Osteoblast (primary cell): ENCODE measurements at places on chromosomes 4 and X. TPM values are rescaled to one million over a fixed set of nuclear protein-coding genes. Genes with fewer than 3 reads are reported as not detected.

- H3K36me3 ChIP-seq, result no peaks in the 10 kb centered on the region
- H3K4me1 ChIP-seq, result no peaks in the 10 kb centered on the region
- H3K4me3 ChIP-seq, result no peak overlapping the region
- DNase-seq, result no peak
- H3K27ac ChIP-seq, result no peak overlapping the region
Observed at GRCh38 chr4:165294907-165295306, 32.6 kb upstream of the MSMO1 start.

The F9 gene
- not detected in 2 replicates for total RNA-seq

DNA sequence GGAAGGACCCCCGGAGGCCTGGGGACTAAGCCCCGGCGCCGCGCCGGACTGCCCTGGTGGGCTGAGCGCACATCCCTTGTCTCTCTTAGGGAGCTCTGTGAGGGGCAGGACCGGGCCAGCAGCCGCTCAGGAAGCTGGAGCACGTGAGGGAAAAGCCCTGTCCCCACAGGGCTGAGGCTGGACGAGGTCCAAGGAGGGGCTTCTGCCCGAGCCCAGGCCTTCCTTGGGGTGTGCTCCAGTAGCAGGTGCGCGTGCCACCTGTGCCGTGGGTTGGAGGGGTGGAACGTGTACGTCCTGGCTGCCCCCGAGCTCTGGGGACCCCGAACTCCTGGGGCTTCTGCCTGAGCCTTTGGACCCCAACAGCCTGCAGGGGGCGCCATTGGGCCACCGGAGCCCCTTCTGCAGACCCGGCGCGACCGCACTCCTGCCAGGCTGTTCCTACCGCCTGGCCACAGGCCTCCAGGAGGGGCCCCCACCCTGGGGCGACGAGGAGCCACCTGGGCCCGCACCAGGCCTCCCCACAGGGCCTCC is 27.2 kb downstream of the TACC3 start:
- H3K27me3 ChIP-seq, result no peaks in the 10 kb centered on the region
- no peak overlapping the region for H3K4me3 ChIP-seq
- no peaks in the 10 kb centered on the region for H3K4me1 ChIP-seq
- no peak overlapping the region for H3K27ac ChIP-seq
- peak; percentile 99 for DNase-seq

GRCh38 chr4:76090241-76090691 is 15.8 kb downstream of the ART3 start:
- H3K27me3 ChIP-seq, result peaks cover 5% of the 10 kb centered on the region
- H3K36me3 ChIP-seq, result no peaks in the 10 kb centered on the region
- peak; percentile 18 for DNase-seq
- no peak overlapping the region for H3K4me3 ChIP-seq
- peaks cover 13% of the 10 kb centered on the region for H3K4me1 ChIP-seq

The TCEAL6 gene
- total RNA-seq, result not detected in 2 replicates

- H3K4me3 ChIP-seq, result no peak overlapping the region
- DNase-seq, result no peak
- peaks cover 6% of the 10 kb centered on the region for H3K4me1 ChIP-seq
- no peaks in the 10 kb centered on the region for H3K27me3 ChIP-seq
- H3K27ac ChIP-seq, result no peak overlapping the region
Observed at GRCh38 chr4:55837903-55838302, 15.5 kb upstream of the EXOC1 start.

DNA sequence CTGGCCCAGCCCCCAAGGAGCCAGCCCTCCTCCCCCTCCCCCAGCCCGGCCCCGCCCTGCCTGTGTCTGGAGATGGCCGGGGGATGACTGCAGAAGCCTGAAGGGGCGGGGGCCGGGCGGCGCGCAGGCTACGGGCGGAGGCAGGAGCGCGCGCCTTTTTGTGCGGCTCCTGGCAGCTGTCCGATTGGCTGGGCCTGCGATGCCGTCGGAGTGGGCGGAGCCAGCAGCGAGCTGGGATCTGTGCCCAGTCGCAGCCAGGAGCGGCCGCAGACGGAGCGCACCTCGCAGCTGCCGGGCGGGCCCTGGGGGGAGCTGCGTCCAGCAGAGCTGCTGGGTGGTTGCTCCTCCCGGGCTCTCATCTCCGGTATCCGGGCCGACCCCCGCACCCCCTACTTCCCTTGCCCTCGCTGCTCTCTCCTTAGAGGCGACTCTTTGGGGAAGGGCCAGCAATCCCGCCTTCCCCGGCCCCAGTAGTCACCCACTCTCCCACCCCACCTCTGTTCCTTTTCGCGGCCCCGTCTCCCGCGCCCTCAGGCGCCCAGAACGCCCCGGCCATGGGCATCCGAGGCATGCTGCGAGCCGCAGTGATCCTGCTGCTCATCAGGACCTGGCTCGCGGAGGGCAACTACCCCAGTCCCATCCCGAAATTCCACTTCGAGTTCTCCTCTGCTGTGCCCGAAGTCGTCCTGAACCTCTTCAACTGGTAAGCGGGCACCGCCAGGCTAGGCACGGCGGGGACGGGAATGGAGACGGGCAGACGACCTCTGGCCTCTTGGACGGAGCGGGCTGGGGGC is at the start of gene GABRQ:
GABRQ (plus strand) TSS at position 247 of the 794 bp plus-strand sequence; CDS start at position 555, 308 bp downstream.
- no peak within 1 kb of the TSS for H3K4me3 ChIP-seq
- no peaks in the 10 kb centered on the region for H3K36me3 ChIP-seq
- peak; percentile 72 for DNase-seq
- peaks cover 6% of the 10 kb centered on the region for H3K27me3 ChIP-seq
- H3K4me1 ChIP-seq, result no peaks in the 10 kb centered on the region

GRCh38 chr4:173910891-173911290 is 372.6 kb downstream of the FBXO8 start:
- H3K36me3 ChIP-seq, result no peaks in the 10 kb centered on the region
- no peaks in the 10 kb centered on the region for H3K4me1 ChIP-seq
- no peaks in the 10 kb centered on the region for H3K27me3 ChIP-seq
- no peak overlapping the region for H3K27ac ChIP-seq

DNA sequence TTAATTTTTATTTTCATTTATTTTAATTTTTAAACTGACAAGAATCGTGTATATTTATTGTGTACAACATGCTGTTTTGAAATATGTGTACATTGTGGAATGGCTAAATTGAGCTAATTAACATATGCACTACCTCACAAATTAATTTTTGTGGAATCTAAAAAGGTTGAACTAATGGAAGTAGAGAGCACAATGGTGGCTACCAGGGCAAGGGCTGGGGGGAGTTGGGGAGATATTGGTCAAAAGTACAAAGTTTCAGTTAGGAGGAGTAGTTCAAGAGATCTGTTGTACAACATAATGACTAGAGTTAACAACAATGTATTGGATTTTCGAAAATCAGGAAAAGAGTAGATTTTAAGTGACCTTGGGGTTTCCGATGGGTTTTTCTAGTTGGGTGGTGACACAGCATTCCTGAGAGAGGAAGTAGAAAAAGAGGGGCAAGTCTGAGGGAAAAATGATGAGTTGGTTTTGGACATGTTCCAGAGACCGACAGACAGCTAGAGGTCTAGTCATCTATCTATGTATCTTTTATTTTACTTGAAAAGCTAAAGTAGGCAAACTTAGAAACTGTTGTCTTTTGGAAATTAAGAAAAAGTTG is 23.2 kb downstream of the APOO start:
- no peak overlapping the region for H3K4me3 ChIP-seq
- peaks cover 18% of the 10 kb centered on the region for H3K4me1 ChIP-seq
- H3K27me3 ChIP-seq, result no peaks in the 10 kb centered on the region
- no peak for DNase-seq
- H3K36me3 ChIP-seq, result no peaks in the 10 kb centered on the region
- H3K27ac ChIP-seq, result peak overlapping the region; percentile 75

DNA sequence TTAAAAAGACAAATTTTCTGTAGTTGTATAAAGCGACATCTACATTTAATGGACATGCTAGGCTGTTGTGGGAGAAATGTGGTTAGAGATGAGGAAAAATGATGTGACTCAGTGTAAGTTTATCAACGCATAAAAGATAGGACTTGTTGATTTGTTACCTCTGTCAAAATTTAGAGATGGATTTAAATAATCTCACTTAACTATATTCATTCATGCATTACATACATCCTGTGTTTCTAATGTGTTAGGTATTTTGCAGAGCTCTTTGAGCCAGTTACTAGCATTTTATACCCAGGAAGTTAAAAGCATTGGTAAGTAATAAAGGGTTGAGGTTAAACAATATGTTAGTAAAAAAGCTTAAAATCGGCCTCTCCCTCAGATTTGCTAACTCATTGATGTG is 34.3 kb downstream of the METAP1 start:
- H3K4me1 ChIP-seq, result peaks cover 8% of the 10 kb centered on the region
- DNase-seq, result no peak
- no peaks in the 10 kb centered on the region for H3K27me3 ChIP-seq
- H3K36me3 ChIP-seq, result peaks cover 5% of the 10 kb centered on the region
- H3K4me3 ChIP-seq, result no peak overlapping the region
- H3K27ac ChIP-seq, result no peak overlapping the region

- no peaks in the 10 kb centered on the region for H3K27me3 ChIP-seq
- peaks cover 23% of the 10 kb centered on the region for H3K4me1 ChIP-seq
- H3K4me3 ChIP-seq, result peak overlapping the region; percentile 34
Observed at GRCh38 chr4:77697860-77698590, 92.4 kb downstream of the CXCL13 start.

- H3K36me3 ChIP-seq, result no peaks in the 10 kb centered on the region
- no peaks in the 10 kb centered on the region for H3K4me1 ChIP-seq
- no peaks in the 10 kb centered on the region for H3K27me3 ChIP-seq
- H3K27ac ChIP-seq, result no peak overlapping the region
Observed at GRCh38 chrX:149758068-149758714, 15.7 kb upstream of the HSFX1 start.

DNA sequence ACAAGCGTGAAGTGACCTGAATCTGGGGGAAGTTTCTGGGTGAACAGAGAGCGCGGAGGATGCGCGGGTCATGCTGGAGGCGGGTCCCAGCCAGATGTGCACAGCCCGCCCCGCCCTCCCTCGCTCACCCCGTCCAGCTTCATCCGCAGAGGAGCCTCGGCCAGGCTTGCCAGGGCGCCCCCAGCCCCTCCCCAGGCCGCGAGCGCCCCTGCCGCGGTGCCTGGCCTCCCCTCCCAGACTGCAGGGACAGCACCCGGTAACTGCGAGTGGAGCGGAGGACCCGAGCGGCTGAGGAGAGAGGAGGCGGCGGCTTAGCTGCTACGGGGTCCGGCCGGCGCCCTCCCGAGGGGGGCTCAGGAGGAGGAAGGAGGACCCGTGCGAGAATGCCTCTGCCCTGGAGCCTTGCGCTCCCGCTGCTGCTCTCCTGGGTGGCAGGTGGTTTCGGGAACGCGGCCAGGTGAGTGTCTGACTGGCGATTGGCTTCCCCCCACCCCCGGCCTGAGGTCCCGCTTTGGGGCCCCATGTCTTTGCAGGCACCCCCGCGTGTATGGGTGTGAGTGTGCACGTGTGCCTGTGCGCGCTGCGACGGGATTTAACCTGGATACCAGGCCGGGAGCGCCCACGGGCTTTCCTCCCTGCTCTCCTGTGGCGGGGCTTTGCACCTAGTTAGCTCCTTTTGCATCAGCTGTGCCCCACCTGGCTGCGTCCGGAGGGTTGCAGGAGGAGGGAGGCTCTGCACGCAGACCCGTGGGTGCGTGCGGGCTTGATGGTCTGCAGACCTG is at the start of gene EGFL6:
EGFL6 (plus strand) TSS at position 123 of the 782 bp plus-strand sequence; CDS start at position 384, 261 bp downstream.
- H3K4me3 ChIP-seq, result no peak within 1 kb of the TSS
- no peak for DNase-seq
- H3K4me1 ChIP-seq, result no peaks in the 10 kb centered on the region
- H3K27me3 ChIP-seq, result peaks cover 65% of the 10 kb centered on the region

DNA sequence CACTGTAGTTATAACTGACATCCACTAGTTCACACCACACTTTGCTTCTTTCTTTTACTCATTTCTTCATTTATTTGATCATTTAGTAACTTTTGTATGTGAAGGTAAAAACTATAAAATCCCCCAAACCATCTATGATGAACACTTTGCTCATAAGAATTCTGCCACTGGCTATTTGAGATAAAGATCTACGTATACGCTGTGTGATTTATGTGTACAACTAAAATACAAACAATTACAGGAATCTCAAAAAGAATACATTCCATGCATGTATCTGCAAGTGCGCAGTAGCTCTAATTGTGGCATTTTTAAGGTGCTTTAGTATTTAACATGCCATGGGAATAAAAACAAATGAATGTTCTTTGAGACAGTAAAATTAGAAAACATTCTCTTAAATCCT is 156.9 kb upstream of the NAP1L5 start:
- H3K4me3 ChIP-seq, result no peak overlapping the region
- H3K27me3 ChIP-seq, result no peaks in the 10 kb centered on the region
- H3K27ac ChIP-seq, result no peak overlapping the region
- H3K4me1 ChIP-seq, result peaks cover 4% of the 10 kb centered on the region
- H3K36me3 ChIP-seq, result no peaks in the 10 kb centered on the region

DNA sequence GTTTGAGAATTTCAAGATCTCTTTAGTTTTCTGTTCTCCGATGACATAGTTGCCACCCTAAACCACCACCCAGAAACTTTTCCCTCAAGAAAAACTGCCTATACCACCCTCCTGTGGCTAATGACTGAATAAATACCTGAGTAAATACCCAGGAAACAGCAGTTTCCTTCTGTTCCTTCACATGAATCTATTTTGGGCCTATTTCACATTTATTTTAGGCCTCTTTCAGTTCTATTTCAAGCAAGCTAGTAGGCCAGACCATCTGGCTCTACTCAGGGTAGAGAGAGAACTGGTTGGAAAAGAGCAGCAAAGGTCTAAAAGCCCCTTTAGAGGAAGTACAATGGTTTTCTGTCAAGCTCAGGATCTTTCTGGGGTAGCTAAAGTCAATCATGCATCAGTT is 23.4 kb downstream of the ARHGEF9 start:
- no peak overlapping the region for H3K27ac ChIP-seq
- H3K4me3 ChIP-seq, result no peak overlapping the region
- no peaks in the 10 kb centered on the region for H3K4me1 ChIP-seq
- DNase-seq, result no peak
- no peaks in the 10 kb centered on the region for H3K36me3 ChIP-seq

DNA sequence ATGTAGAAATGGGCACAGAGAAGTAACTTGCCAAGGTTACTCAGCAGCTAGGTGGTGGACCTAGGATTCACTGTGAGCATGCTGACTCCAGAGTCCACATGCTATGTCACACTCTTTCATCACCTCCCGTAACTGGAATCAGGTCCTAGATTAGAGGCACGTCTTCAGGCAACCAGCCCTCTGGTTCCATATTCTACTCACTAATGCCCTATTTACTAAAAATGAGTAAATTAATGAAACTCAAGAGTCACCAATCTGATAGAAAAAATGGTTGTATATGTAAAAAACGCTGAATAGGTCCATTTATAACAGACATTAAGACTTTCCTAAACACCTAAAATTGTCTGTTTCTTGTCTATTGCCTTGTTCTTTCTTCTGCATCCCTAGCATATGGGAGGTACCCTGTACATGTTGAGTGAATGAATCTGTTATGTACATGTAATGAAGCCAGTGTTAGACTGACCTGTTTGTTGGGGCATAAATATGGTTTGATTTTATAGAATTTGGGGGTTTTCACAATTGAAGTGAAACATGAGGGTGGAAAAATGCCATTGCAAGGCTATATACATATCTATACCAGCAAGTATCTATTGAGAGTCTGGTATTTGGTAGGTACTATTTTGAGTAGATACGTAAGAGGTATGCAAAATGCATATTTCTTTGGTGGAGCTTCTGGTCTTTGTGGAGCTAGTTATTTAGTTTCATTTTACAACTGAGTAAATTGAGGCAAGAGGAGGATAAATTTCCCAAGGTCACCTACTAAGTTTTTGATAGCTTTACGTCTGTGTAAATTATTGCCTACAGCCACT is 7.5 kb upstream of the RUFY3 start:
- H3K4me3 ChIP-seq, result no peak overlapping the region
- H3K4me1 ChIP-seq, result peaks cover 26% of the 10 kb centered on the region
- DNase-seq, result no peak
- no peaks in the 10 kb centered on the region for H3K27me3 ChIP-seq
- no peaks in the 10 kb centered on the region for H3K36me3 ChIP-seq

- H3K4me3 ChIP-seq, result no peak overlapping the region
- H3K4me1 ChIP-seq, result no peaks in the 10 kb centered on the region
- H3K27me3 ChIP-seq, result peaks cover 5% of the 10 kb centered on the region
- no peaks in the 10 kb centered on the region for H3K36me3 ChIP-seq
- no peak for DNase-seq
Observed at GRCh38 chrX:130626521-130626920, 224.7 kb downstream of the RBMX2 start.
